D721Med (cell line): ENCODE measurements at places on chromosomes 5 and 9.
A peak's percentile ranks its signal among the peaks of the same experiment; 100 is the strongest.

GRCh38 chr9:132637351-132637750, 32.4 kb downstream of the DDX31 start:
- DNase-seq, result no peak

- no peak for DNase-seq
Measured at GRCh38 chr9:121529237-121529987, 29.8 kb upstream of the GGTA1 start.

- DNase-seq, result no peak
Measured at GRCh38 chr9:15211160-15211814, 95.7 kb downstream of the TTC39B start.

GRCh38 chr5:33816791-33817190, 75.0 kb downstream of the ADAMTS12 start:
- DNase-seq, result no peak

GRCh38 chr9:7103367-7103766, 345.6 kb downstream of the KDM4C start:
- DNase-seq, result no peak

GRCh38 chr5:157581901-157582300, 6.3 kb upstream of the ADAM19 start:
- no peak for DNase-seq

DNA sequence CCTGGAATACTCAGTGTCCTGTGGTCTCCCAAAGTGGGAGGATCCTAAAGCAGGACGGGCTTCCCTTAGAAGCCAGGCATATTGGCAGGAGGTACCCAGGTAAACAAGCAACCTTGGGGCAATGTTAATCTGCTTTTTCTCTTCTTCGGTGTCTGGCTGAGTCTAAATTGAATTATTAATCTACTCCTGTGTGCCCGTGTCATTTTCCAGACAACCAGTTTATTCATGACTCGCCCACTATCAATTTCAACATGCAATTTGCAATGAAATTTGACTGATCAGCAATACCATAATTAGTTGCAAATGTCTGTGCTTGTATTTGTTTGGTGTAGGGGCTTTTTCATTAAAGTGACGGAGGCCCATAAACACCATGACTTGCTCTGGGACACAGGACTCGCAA, 32.9 kb upstream of the JADE2 start:
- DNase-seq, result no peak

GRCh38 chr5:130102375-130102774, 198.1 kb downstream of the CHSY3 start:
- DNase-seq, result no peak

DNA sequence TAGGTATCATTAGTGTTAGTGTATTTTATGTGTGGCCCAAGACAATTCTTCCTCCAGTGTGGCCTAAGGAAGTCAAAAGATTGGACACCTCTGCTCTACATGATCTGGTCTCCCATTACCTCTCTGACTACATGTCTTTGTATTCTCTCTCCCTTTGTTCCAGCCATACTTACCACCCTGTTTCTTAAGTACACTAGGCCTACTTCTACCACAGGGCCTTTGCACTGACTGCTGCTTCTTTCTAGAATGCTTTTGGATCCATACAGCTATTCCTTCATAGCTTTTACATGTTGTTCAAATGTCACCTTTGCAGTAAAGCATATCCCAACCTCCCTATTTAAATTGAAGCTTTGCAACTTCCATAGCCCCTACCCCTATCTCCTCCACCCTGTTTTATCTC, 5.4 kb downstream of the XRCC4 start:
- DNase-seq, result no peak

GRCh38 chr5:173851595-173852243, 36.4 kb upstream of the CPEB4 start:
- DNase-seq, result no peak

DNA sequence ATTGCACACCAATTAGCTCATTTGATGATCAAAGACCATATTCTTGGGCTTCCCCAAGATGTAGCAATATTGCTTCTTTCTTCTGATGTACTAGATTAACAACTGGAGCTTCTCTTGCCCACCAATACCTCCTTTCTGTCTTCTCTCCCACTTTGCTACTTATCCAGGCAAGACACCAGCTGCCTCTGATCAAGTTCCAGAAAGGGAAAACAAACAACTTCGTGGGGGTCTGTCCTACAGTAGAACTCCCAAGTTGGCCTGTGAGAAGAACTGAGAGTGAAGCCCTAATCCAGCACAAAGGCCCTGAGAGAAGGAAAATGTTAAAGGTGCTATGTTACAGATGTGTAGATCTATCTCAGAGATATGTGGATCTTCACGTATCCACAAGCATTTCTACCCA, 44.9 kb downstream of the ADAMTS12 start:
- DNase-seq, result no peak

- no peak for DNase-seq
Measured at GRCh38 chr9:19875291-19875920, 86.6 kb upstream of the SLC24A2 start.

- no peak for DNase-seq
Measured at GRCh38 chr5:147731431-147732290, 50.9 kb downstream of the JAKMIP2 start.

GRCh38 chr5:107873877-107874276, 203.1 kb upstream of the EFNA5 start:
- no peak for DNase-seq

GRCh38 chr5:111748304-111748763, 8.7 kb downstream of the NREP start:
- no peak for DNase-seq

DNA sequence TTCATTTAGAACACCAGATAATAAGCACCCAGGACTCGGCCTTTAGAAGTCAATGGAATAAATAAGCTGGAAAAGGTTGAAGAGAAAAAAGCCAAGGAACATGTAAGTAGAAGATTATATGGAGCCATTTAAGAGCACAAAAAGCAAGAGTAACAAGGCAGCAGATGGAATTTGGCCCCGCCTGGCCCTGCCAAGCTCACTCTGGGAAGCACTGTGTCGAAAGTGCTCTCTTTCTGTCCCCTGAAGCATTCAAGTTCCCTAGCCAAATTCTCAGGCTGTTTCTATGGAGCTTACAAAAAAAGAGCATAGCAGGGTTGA, 73.0 kb upstream of the GPR151 start:
- no peak for DNase-seq

DNA sequence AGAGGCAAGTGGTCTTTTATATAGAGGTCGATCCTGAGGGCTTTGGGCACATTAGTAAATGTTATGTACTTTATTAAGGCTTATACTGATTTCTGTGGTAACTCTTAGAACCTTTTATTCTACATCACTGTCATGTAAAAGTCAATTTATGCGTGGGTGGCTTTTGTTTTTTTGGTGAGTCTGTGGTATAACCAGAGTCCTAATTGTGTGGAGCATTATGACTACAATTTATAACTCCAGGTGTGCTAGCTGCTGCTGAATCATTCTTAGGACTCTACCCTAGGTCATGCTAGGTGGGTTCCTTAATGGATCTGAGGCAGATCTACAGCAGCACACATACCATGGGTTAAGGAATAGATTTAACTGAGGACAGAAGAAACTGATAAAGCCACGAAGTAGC, 33.9 kb upstream of the KCNN2 start:
- no peak for DNase-seq

- no peak for DNase-seq
Measured at GRCh38 chr9:70954126-70954525, 167.3 kb downstream of the TRPM3 start.

DNA sequence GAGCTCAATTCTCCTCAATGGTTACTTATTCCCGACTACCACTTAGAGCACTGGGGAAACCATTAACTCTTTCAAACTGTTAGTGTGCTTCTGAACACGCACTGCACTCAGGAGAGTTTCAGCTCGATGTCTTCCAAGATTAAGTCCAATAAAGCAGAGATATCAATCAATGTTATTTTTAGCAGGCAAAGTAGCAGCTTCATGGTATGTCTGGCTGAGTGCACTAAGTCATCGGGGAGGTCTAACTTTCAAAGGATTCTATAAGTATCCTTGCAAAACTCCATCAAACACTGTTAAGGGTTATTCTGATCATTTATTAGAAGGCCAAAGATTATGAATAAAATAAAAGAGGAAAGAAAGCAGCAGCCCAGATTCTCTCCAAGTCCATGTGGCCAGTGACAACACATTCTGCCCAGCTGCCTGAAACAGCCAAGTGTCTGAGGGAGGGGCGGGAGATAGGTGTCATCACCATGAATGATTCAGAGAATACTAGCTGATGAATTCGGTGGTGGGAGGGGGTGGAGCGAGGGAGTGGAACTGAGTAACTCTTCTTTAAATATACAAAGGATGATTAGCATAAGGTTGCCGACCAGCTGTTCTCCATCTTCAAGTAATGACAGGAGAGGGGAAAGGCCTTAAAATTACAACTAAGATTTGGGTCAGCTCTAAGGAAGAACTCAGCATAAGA, 21.3 kb downstream of the NREP start:
- no peak for DNase-seq

DNA sequence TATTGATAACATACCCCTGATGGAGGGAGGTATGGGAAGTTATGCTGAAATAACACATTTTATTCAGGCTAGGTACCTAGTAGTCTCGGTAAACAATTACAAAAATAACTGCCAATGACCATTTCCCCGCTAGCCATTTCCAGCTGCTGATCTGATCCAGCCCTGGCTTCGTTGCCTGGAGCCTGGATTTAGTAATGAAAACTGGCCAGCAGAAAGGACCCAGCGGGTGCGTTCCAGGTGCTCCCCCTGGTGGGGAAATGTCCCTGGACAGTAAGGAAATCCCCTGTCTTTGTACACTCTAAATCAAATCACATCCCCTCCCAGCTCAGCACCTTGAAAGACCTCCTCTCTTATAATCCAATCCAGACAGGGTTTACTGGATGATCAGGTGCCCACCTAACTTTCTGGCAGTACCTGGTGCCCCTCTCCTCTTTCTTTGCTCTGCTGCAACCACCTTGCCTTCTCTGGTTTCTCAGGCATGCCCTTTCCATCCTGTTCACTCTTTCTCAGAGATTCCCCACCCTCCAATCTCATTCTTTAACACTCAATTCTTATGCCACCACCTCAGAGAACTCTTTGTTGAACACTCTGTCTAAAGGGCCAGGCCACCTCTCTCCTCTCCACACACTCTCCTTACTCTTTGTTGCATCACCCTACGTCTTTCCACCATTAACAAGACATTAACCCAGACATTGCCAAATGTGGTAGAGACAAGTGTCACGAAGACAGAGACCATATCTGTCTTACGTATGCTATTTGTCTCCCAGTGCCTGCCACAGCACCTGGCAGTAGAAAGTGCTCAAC, 50.1 kb upstream of the SMAD5 start:
- DNase-seq, result peak; percentile 41

DNA sequence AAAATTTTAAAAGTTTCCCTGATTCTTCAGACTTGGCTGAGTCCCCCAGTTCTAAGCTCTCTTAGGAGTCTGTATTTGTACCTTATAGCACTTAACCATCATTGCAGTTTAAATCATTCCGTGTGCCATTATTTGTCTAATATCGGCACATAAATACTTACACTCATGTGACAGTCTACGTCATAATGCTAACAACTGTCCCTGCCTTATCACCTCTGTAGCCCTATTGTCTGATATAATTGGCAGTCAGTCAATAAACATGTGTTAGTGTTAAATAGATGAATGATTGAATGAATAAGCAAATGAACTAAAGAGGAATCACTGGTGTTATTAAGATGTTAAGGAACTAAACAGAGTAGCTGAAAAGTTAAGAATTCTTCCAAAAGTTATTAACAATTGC, 287.8 kb downstream of the EBF1 start:
- no peak for DNase-seq

GRCh38 chr9:128913048-128913900, 7.5 kb upstream of the PHYHD1 start:
- DNase-seq, result no peak

- DNase-seq, result no peak
Measured at GRCh38 chr5:62127098-62127736, 178.8 kb upstream of the KIF2A start.

GRCh38 chr9:78103971-78104433, 72.4 kb upstream of the GNAQ start:
- no peak for DNase-seq

DNA sequence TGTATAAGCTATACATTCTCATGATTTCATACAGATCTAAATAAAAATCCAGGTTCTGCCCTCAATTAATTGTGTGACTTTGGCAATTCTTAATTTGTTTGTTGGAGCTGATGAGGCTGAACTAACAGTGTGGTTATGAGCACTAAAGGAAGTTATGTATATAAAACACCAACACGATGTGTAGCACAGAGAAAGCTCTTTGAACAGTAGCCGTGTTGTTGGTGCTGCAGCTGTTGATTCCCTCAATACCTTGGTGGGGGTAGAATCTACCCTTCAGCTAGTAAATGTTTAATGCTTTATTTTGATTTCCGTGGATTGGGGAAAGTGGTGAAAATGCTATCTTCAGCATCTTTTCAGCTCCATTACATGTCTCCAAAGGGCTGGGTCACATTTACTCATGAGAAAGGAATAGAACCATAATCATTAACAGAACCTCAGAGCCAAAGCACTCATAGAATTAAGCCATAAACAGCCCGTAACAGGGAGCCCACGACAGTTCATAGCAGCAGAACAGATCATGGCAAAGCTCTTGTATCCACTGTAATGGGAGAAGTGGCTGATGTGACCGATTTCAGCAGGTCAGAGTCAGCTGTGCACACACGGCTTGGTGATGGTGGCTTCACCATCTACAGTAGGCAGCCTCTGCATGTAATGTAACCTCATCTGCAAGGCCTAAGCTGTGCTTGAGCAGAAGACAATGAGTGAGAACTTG, 332.7 kb downstream of the DIRAS2 start:
- no peak for DNase-seq

DNA sequence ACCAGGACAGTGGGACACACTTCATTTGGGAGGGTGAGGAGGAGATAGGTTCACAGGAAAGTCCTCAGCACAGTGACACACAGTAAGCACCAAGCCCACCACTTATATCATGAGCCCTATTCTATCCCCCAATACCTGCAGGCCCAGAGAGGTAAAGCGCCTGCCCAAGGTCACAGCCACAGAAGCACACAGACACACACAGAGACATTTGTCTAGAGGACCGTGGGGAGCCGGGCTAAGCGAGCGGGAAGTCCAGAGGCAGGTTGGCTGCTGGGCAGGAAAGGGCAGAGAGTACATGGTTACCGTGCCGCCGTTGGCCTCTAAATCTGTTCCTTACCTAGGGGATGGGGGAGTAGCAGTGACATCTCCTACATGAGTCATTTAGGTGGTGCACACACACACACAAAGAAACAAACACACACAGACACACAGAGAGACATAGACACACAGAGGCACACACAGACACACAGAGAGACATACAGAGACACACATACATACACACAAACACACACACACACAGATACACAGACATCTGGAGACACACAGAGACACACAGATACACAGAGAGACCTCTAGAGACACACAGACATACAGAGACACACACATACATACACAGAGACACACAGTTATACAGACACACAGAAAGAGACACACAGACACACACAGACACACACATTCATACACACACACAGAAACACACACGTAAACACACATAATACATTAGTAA, 15.9 kb upstream of the DUSP1 start:
- no peak for DNase-seq

GRCh38 chr9:79651251-79651795, 79.6 kb downstream of the TLE4 start:
- DNase-seq, result no peak

- DNase-seq, result no peak
Measured at GRCh38 chr5:121762426-121762825, 89.3 kb upstream of the FTMT start.
